Left hindlimb (tissue), 1 donor: ENCODE measurements at places on chromosomes 7 and 10.

GRCh38 chr7:95490231-95490762 is 4.6 kb downstream of the ASB4 start:
- DNase-seq: no peak

DNA sequence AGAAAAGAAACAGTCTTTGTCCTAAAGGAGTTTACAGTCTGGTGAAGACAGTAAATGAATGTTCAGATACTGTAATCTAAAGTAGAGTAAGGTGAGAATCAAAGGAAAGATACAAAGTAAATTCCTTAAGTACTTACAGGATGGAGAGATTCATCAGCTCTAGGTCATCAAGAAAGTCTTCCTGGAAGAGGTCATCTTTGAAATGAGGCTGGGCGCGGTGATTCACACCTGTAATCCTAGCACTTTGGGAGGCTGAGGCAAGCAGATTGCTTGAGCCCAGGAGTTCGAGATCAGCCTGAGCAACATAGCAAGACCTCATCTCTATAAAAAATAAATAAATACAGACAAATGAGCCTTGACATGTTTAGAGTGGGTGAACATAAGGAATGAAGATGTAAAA is 18.3 kb downstream of the FHIP2A start:
- DNase-seq: no peak

DNA sequence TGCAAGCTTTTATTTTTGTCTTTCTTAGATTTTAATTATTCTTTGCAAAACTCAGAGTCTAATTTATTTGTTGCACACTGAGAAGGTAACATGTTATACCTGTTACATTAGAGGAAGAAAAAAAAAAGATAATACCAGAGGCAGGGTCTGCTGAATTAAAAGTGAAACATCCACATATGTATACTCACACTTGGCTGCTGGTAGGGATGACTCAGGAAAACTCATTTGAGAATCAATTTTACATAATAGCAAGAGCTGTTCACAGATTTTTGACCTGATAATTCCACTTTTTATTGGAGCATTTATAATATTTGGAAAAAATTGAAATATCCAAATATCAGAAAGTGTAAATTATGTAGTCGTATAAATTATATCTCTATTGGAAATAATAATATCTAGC is 78.1 kb upstream of the CCDC6 start:
- DNase-seq: no peak

DNA sequence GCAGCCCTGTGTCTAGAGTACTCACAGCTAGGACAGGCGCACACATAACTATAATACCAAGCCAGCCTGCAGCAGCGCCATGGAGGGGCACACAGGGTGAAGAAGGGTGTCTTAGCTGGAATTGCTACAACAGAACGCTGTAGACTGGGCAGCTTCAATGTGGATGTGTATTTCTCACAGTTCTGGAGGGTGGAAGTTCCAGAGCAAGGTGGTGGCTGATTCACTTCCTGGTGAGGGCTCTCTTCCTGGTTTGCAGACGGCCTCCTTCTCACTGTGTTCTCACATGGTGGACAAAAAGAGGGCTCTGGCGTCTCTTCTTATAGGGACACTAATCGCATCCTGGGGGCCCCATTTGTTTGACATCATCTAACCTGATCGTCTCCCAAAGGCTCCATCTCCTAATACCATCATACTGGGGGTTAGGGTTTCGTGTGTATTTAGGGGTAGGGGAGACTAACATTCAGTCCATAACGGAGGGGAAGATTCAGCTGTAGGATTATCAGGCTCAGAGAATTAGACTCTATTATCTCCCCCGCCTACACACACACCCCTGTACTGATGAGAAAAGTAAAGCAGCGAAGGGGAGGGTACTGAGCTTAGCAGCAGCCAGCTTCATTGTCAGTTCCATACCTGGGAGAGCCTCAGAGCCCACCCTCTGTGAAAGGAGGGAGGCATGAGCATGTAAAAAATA is 289.1 kb downstream of the CCDC3 start:
- DNase-seq: no peak

DNA sequence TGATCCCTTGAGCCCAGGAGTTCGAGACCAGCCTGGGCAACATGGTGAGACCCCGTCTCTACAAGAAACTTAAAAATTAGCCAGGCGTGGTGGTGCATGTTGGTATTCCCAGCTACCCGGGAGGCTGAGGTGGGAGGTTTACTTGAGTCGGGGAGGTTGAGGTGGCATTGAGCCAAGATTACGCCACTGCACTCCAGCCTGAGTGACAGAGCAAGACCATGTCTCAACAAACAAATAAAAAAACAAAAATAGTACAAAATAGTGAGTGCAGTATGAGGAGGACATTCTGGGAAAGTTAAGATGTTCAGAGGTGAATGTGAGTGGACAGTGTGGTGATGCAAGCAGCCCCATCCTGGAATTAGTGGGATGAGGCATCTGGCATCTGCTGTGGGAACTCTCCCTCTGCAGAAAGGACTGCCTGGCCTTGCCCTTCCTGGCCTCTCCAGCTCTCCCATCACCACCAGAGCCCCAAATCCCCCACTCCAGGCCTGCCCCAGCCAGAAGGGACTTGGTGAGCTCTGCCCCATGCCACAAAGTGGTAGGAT is 96.6 kb upstream of the PARD3 start:
- DNase-seq: no peak

DNA sequence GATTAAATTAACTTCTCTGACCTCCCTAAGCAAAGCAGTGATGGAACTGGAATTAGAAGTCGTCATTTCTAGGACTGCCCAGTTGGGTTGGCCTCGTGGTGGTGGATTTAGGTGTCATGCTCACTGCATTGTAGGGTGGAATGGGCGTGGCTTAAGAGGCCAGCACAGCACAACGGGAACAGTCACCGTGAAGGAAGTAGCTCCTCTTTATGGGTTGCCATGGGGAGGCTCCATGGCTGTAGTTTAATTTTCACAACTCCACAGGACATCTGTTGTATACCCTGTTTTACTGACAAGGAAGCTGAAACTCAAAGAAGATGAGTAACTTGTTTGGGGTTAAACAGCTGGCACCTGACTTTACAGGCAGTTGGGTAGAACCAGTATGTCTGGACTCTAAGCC is 208.3 kb downstream of the CELF2 start:
- no peak for DNase-seq

GRCh38 chr7:111588065-111588433 is 25.8 kb upstream of the IMMP2L start:
- DNase-seq: no peak

GRCh38 chr7:95303013-95303905 is 21.1 kb downstream of the PON1 start:
- DNase-seq: no peak

DNA sequence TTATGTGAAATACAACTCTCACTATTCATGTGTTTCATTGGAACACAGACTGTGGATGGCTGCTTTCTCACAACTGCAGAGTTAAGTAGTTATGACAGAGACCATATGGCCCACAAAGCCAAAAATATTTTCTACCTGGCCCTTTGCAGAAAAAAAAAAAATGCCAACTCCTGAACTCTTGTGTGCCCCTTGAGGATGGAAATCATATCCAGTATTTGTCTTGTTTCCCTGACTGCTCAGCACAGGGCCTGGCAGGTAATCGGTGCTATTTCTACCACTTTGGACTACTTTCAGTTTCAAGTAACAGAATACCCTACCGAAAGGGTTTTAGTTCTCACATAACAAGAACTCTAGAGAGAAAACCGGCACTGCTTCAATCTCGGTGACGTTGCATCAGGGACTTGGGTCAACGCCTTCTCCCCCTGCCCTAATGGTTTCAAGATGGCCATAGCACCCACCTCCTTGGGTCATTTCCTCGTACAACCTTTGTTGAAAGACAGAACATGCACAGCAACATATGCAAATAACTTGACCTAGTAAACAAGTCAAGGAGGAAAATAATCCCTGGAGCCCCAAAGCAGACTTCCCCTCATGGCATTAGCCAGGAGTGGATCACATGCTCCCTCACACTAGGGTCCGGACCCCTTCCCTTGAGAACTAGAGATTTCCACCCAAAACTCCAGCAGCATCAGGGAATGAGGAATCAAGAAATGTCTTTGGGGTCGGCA is 11.8 kb upstream of the GPNMB start:
- DNase-seq: no peak

DNA sequence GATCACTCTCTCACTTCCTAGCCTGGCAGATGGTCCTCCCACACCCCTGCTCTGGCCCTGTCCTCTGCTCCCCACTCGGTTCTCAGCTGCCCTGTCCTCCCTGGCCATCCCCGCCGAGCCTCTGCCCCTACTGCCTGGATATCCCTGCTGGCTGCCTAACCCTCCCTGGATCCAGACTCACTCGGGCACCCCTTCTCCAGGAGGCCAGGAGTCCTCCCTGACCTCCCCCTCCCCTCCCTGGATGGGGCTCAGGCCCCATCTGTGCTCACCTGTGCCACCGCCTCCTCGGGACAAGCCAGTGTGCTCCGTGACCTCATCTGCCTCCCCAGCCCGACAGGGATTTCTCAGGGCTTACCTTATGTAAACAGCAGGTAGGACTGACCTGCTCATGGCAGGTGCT is 406.1 kb downstream of the TCERG1L start:
- DNase-seq: no peak

GRCh38 chr7:48610705-48611104 is 313.6 kb upstream of the CDC14C start:
- no peak for DNase-seq

- DNase-seq: no peak
Observed at GRCh38 chr7:142445019-142445686, 187.3 kb upstream of the PRSS58 start.

DNA sequence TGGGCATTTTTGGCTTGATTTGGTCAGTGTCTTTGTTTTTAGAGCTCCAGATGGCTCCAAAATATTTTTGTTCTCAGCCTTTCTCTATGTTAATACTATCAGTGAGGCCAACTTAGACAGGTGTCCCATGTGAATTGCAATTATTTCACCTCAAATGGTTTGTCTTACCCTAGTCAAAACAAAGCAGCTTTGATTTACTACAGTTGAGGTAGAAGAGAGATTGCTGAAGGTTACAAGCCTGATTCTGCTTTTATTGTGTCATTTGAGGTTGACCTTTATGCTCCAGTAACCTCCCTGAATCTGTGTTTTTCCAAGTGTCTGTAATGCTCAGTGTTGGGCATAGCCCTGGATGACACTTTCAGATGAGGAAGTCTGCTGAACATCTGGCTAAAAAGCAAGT is 882.9 kb downstream of the NRG3 start:
- no peak for DNase-seq

- DNase-seq: peak; percentile 98
Observed at GRCh38 chr10:101060951-101061623, 702 bp upstream of the KAZALD1 start.

GRCh38 chr7:24108906-24109376 is 175.0 kb upstream of the NPY start:
- no peak for DNase-seq

DNA sequence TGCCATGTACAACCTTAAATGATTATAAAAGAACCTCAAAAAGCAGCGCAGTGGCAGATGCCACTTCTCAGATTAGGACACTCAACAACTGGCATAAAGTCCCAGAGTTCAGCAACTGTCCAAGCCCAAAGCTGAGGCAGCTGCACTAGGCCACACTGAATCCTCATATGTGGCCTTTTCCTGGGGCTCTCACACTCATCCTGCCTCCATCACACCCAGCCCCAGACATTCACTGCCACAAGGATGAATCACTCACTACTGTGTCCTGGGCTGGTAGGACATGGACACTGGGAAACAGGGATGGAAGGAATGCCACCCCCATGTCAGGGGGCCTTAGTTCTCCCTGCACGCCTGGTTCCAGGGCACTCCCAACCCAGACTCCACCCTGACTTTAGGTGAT is 547.7 kb downstream of the TNS3 start:
- DNase-seq: no peak

DNA sequence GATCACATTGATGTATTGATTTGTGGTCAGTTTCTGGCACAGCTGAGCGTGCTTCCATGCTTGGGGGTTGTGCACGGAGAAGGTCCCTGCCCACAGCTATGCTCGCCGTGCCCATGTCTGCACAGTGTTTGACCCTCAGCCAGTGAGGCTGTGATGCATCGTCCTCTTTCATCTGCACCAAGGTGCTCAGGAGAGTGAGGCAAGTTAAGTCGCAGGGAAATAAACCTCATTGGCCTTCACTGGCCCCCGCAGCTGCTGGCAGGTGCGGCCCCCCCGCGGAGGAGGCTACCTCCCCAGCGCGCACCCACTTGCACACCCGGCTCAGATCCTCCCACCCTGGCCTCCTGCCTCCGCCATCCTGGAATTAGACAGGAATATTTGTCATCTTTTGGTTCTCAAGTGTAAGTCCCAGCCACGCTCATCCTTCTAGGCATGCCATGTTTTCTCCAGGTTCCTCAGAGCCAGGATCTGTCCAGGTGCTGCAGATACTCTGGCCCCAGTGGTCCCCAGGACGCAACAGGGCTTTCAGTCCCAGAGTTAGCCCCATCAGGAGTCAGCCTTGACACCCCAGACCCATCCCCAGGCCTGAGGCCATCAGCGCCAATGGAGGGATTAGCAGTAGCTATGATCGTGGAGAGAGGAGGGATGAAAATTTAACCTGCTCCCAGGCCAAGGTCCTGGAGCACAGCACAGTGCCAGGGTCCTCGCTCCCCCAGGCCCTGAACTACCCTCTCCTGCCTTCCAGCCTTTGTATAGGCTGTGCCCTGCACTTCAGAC is 93.7 kb downstream of the OAT start:
- DNase-seq: peak; percentile 21

- no peak for DNase-seq
Observed at GRCh38 chr10:125023255-125023654, 81.3 kb downstream of the ZRANB1 start.

DNA sequence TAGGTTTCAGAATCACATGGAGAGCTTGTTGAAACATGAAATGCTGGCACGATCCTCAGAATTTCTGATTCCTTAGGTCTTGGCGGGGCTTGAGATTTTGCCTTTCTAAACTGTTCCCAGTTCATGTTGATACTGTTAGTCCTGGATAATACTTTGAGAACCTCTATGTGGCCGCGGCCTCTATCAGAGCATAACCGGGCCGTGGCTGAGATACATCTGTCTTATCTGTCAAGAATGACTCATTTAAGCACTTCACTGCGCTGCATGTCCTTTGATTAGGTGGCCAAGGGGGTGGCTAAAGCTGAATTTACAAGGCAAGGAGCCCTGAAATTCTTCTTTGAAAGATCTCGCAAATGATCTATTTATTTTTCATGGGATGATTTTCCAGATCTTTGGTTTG is 66.9 kb downstream of the GALNT17 start:
- DNase-seq: no peak

DNA sequence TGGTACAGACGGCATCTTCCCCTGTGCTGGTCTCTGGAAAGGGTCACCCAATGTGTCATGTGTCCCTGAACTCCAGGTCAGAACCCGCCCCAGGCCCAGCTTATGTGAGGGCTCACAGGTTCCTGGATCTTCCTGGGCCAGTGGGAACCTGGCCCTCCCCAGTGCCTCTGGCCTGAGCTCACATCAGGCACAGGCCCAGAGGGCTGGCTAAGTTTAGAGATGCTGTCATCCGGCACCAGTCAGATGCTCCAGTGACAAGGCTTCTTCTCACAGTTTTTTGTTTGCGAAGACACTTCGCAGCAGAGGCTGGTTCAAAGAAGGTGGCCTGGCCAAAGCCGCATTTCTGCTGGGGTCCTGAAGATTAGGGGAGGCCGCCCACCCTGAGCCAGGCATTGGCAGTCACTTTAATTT is 11.8 kb downstream of the CAMK2B start:
- no peak for DNase-seq
